ENCODE measurements at places on chromosomes 13 and 19.

- DNase-seq = no peak
Measured at GRCh38 chr19:42401365-42402303, 11.5 kb upstream of the CNFN start.

DNA sequence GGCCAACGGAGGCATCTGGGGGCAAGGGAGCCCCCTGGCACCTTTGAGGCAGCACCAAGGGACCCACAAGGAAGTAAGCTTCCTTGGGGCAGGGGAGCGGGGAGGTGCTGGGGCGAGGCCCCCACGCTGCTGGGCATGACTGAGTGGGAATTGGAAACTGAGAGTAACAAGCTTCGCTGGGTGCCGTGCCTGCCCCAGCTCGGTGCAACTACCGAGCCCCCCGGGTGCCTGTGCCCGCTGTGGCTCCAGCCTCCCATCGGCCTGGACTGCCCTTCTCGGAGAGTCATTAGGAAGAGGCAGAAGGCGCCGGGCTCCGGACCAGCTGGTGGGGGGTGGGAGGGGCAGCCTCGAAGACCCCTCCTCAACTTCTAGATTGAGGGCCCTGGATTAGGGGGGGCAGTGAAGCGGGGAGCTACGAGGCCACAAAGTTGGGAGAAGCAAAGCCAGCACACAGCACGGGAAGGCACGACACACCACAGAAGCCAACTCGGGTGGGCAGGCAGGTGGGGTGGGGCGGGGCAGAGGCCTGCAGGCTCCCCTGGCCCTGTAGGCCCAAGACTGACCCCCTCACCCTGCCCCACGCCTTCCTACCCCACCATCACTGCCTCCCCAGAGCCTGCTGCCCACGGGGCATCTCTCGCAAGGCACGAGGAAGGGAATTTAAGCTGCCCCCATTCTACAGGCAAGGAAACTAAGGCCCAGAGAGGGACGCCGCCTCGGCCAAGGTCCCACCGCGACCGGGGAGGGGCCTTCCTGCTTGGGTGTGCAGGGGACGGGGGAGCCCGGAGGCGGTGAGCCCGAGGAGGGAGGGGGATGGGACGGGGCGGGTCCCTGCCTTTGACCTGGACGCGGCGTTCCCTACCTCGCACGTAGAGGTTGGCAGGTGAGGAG lies 83.2 kb downstream of the PTPRS start:
- DNase-seq = no peak

DNA sequence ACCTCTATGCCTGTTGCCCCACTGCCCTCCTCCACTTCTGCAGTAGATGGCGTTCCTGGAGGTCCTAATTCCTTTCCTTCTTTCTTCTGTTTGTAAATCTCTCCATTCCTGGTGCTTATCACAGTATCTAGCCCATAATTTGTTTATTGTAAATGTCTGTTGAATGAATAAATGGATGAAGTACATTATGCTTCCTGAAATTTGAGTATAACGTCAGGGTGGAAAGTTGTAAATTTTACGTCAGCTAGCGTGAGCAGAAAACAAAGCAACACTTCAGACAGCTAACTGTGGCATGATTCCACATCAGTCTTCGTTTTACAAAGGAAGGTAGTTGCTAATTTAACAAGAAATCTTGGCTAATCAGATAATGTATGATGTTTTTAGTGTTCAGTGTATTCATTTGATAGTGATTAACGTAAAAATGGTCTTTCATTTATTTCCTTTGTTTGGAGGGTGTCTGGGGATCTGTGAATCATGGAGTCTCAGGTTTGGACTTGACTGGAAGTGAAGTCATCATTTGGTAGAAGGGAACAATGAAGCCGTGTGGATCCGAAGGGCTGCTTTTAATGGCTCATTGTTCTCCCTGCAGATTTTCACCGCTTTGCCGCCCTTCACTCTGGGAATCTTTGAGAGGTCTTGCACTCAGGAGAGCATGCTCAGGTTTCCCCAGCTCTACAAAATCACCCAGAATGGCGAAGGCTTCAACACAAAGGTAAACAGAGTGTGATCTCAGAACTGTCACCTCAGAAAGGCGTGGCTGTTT lies 215.1 kb downstream of the SHISA2 start:
- DNase-seq = no peak

GRCh38 chr19:42269478-42270345 lies 660 bp downstream of the CIC start:
- no peak for DNase-seq

- DNase-seq = no peak
Measured at GRCh38 chr19:2479556-2480194, 3.7 kb downstream of the GADD45B start.

DNA sequence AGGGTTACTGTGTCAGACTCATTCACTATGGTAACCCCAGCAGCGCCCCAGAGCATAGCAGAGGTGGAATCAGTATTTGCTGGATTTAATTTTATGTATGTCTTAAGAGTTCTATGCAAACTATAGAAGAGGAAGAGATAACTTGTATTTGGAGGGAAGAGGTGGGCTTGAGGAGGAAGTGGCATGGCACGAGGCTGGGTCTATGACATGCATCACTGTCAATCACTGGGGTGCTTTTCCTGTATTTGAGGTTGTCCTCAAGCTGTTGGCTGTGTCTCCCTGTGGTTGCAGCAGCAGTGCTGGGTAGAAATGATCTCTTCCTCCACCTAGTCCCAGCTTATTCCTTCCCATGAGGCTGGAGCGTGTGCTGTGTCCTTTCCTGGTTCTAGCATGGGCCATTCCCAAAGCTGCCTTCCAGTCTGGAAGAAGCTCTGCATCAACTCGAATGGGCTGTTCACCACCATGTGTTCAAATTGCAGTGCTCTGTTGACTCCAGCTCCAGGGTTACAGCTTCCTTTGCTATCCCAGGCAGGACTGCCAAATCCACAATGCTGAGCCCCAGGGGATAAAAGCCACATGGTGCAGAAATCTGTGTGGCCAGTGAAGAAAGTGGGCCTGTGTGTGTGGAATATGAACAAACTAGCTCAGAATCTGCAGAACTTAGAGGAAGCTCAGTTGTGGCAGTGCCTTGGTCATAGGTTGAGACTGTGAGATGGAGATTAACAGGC lies 73.1 kb upstream of the MTIF3 start:
- DNase-seq = no peak

DNA sequence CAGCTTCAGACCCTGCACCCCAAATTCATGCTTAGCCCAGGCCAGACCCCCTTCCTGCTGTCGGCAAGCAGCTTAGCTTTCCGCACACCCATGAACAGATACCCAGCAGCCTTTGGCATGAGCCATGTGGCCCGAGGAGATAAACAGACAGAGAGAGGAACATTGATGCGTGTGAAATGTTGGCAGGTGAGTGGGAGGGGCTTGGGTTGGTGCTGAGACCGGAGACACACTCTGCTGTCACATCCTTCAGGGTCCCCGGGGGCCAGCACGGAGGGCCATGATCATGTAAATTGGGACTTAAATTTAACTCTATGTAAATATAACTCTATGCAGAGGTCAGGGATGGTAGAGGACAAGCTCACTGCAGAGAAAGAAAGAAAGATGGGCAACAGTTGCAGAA lies 1.5 kb downstream of the CD22 start:
- no peak for DNase-seq

DNA sequence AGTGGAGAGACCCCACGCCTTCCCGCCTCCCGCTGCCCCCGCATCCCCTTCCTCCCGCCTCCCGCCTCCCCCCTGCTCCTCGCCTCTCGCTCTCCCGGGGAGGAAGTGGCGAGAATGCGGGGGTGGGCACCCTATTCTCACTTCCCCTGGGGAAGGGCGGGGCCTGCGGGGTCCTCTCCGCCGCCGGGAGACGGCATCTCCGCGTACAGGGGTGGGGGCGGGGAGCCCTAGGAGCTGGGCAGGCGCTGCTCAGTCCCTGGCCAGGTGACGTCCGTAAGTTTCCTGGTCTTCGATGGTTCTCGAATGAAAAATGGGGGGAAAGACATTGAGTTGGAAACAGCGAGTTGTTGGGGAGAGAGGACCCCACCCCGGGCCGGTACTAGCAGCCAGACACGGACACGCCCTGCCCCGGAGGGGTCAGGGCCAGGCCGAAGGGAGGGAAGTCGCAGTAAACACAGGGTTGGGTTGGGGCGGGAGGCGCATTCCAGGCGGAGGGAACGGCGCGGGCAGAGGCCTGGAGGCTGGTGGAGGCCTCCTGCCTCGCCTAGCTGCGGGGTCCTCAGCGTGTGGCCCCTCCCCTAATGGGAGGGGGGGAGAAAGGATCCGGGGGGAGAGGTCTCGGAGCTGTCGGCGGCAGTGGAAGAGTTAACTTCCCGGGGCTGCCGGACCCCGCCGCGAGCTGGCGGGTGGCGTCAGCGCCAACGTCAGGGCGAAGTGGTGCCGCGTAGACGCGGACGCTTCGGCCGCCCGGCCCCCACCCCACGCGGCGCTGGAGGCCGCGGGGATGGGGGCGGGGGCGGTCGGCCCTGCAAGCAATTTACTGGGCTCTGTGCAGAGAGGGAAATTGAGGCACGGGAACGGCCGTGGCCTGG lies 10.4 kb upstream of the JUND start:
- no peak for DNase-seq

DNA sequence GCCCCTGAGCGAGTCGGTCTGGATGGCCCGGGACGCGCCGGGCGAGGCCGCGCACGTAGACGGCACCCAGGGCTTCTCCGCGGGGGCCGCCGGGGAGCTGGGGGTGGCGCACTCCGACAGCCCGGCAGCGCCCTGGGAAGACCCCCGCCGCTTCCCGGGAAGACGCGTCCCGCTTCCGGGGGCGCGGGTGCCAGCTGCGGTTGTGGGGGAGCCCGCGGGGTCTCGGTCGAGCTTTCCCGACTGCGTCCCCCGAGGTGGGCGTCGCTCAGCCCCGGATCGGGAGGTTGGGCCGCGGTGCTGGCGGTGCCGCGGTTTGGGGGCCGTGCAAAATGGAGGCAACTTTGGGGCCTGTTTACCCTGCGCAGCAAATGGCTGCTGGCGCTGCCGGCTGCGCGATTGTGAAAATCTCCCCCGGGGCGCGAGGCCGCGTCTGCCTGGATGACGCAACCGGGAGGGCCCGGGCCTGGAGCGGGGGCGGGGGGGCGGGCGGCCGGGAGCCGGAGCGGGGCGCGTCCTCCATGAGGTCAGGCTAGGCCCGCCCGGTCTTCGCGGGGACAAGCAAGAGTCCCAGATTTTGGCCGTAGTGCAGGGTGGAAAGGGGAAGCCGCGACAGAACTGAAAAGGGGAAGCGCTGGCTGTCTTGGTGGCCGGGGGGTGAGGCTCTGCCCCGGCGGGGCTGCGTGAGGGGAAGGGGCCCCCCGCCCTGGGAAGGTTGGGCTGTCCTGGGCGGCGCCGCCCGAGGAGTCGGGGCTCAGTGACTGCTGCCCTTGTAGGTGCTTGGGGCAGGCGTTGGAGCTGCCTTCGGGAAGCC lies 11.3 kb downstream of the PEAK3 start:
- DNase-seq = no peak

DNA sequence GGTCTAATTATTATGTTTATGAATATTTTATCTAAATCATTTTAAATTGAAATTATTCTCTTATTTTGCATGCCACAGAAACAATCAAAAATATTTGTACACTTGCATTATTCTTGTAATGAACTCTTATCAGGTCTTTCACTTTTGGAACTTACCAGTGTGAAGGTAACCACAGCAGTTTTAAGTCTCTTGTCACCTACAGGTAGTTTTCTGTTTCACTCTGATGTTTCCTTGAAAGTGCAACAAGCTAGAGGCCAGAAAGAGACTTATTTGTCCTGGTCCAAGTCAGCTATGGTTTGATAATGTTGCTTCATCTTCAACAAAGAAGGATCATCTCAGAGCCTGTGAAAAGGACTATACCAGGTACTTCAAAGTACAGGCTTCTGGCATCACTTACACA lies 133.4 kb upstream of the NBEA start:
- no peak for DNase-seq

DNA sequence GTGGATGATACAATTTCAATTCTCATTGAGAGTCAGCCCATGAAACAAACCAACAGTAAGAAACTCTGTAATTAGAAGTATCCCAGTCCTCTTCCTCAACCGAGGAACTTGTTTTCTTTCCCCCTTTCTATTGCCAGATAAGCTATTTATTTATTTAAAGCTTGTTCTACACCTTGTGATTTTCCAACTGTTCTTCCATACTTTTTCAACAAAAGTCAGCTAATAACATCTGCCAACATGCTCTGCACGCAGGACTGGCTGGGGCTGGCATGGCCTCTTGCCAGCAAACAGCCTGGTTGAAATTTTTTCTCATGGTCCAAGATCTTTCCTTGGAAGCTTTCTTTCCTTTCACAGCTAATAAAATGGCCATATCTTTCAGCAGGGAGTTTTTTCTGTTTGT lies 2.9 kb upstream of the IRS2 start:
- DNase-seq = no peak
